ENCODE measurements at places on chromosomes 2 and 18.

DNA sequence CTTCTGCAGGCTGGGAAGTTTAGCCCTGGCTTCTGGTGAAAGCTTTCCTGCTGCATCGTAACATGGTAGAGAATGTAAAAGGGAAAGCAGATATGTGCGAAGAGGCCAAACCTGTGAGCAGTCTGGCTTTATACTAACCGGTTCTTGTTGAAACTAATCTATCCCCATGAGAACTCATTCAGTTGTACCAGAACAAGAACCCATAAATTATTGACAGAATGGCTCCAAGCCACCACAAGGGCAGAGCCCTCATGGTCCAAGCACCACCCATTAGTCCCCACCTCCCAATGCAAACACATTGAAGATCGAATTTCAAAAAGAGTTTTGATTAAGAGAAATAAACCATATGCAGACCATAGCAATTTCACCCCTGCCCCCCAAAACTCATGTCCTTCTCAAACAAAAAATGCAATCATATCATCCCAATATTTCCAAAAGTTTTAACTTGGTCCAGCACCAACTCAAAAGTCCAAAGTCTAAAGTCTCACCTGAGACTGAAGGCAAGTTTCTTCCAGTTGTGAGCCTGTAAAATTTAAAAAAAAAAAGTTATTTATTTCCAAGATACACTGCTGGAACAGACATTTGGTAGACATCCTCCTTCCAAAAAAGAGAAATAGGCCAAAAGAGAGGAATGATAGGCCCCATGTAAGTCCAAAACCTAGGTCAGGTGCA, 318.9 kb downstream of the CNTNAP5 start:
- no peak for DNase-seq

GRCh38 chr18:75714766-75715165, 287.3 kb upstream of the SMIM21 start:
- DNase-seq, result no peak

- no peak for DNase-seq
These were observed 27.3 kb downstream of the MOB4 start for GRCh38 chr2:197543206-197543605.

DNA sequence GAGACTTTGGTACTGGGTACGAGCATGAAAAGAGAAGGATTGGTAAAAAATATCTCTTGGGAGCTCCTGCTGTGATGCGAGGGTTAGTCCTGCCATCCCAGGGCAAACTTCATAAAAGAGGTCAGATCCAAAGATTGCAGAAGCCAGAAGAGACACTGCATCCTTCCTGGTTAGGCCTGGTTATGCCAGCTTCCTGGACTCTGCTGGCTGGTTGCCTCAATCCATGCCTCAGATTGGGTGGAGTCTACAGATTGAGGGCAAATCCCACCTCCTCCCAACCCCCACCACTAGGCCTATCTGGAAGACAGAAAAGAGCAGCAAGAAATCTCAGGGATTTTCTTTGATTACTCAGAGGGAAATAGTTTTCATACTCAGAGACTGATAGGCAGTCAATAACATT, 5.3 kb upstream of the ACADL start:
- no peak for DNase-seq

GRCh38 chr18:78549971-78550370, 429.6 kb upstream of the SALL3 start:
- DNase-seq, result no peak

GRCh38 chr2:23487735-23488492, 102.9 kb downstream of the KLHL29 start:
- DNase-seq, result no peak

GRCh38 chr2:1550658-1551316, 137.5 kb downstream of the TPO start:
- DNase-seq, result peak; percentile 48

DNA sequence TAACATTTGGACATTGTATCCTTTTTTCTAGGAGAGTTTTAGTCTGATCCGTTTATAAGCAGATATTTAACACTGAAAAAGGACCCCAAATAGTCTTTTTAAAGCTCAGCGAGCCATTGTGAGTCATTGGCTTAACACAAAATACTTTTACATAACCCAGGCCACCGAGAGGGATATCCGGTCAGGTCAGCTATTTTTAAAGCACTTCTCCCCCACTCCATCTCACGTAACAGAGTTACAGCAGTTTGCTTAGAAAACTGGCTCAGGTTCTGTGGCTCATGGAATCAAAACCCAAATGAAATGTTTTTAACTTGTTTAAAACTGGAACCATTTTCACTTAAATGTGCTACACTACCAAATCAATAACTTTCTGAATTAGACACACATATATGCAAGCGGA, 23.9 kb downstream of the COL4A3 start:
- DNase-seq, result no peak

DNA sequence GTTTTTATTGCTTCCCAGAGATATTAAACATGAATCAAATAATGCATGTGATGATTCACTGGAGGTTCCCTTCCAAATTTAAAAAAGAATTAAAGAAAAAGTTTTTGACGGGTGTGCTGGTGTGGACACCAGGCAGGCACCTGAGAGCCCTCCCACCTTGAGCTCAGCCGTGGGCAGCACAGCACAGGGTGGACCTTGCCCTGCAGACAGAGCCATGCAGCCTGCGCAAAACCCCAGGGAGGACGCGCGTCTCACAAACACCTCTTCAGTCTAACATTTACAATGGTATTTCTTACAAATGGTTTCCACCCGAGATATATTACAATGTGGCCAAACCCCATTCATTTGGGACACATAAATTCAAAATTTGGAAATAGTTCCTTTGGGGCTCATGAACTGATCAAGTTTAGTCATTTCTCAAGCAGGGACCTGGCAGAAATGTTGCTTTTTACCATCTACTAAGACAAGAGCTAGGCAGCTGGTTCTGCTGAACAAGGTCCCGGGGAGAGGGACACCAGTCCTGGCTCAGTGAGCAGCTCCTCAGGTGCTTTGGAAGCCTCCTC, 45.4 kb downstream of the ODC1 start:
- no peak for DNase-seq

DNA sequence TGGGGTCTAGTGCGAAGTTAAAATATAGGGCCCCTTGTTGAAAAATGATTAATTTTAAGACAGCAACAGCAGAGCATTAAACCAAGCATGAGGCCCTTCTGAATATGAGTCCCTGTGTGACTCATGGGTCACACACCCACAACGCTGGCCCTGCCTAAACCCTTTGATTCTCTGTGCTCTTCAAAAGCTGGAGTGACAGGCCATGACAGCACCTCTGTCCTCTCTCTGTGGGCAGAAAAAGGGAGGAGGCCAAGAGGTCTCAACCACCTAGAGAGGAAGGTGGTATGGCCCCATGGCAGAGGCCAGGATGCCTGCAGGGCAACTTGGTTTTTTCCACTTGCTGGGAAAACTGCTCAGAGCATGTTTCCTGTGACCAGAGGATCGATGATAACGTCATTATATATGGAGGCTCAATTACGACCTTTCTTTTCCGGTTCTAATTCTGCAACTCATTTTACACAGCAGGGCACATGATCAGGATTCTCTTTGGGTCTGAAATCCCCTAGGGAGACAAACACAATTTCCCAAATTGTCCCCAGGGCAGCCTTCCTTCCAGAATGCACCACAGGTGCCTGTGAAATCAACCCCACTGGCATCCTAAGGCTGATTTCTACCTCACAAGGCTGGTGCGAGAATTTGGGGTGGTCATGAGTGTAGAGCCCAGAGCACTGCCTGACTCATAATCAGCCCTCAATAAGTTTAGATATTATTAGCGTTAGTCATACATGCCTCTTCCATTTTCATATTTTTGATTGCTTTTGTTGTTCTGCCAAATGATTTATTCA, 102.0 kb upstream of the PPP1CB start:
- no peak for DNase-seq

GRCh38 chr2:88212251-88212790, 42.2 kb downstream of the THNSL2 start:
- no peak for DNase-seq

DNA sequence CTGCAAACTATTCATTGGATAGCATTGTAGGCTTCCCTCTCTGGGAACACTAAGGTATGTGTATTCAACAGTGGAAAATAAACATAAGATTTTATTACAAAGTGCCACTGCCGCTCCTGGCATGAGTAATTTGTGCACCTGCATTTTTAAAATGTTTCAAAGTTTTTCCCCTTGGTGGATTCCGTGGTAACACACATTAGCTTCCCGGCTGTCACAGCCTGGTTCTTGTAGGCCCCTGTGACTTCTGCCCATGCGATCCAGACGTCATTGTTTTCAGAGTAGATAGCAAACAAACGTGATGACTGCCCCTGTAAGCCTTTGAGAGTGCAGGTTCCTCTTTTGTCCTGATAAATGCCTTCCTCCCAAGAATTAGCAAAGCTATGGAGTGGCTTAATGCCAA, 421.0 kb downstream of the ZNF521 start:
- no peak for DNase-seq

DNA sequence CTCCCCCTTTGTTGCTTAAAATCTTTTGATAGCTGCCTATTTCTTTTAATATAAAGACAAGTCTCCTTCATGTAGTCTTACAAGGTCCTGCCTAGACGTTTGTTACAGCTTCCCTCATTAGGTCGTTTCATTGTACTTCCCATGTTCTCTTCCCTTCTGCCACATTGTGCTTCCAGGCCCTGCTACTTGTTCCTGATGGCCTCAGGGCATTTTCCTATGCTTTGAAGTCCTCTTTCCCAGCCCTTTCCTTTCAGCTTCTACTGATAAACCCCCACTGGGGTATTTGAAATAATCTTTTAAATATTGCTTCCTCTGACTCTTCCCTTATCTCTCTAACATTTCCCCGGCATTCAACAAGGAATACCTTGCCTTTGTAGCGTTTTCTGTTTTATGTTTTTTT, 67.4 kb downstream of the UBE2E3 start:
- no peak for DNase-seq

GRCh38 chr18:37019157-37019827, 190.4 kb downstream of the KIAA1328 start:
- DNase-seq, result no peak

DNA sequence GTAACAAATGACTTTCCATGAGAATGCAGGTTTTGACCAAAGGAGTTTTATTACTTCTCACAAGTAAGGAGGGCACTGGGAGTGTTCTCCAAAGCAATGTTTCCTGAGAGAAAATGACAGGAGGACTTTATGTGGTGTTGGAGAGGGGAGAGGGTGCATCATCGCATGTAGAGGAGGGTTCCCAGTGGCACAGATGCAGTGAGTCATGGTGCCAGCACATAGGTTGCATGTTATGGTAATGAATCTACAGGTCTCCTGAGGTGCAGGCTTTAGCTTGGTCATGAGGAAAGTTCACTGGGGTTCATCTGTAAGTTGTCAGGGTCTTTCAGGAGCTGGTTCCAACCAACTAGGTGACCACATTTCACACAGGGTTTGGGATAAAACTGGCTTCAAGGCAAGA, 30.4 kb downstream of the NAT8 start:
- no peak for DNase-seq

DNA sequence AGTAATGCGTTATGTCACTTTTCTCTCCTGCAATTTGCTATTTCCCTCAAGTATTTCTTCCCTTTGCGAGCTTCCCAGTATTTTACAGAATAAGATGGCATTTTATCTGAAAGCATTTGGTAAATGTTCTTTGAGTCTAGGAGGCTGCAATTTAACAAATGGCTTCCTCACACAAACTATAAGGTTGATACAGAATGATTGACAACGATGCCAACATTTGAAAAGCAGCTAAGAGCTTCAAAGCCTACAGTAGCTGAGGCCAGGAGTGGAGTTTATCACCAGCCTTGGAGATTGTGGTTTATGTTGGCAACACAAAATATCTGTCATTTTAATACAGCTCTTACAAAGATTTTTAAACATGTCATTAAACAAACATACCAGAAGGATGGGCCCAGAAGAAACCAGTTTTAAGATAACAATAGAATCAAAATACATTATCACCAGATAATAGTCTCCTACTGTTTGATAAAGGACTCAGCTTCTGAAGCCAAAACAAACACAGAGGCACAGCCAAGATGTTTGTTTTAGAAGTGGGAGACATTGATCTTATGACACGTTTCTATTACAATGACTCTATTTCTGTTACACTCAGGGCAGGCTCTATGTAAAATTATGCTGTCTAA, 711.4 kb upstream of the ACVR2A start:
- DNase-seq, result no peak

GRCh38 chr2:60899892-60900249, 18.5 kb downstream of the REL start:
- no peak for DNase-seq

GRCh38 chr2:234435836-234436481, 60.9 kb downstream of the ARL4C start:
- DNase-seq, result no peak

GRCh38 chr18:73688851-73689711, 458.6 kb downstream of the FBXO15 start:
- no peak for DNase-seq

GRCh38 chr2:153213022-153213421, 265.5 kb downstream of the RPRM start:
- DNase-seq, result no peak

- peak; percentile 54 for DNase-seq
These were observed 111.3 kb downstream of the HDAC4 start for GRCh38 chr2:239289545-239289944.

DNA sequence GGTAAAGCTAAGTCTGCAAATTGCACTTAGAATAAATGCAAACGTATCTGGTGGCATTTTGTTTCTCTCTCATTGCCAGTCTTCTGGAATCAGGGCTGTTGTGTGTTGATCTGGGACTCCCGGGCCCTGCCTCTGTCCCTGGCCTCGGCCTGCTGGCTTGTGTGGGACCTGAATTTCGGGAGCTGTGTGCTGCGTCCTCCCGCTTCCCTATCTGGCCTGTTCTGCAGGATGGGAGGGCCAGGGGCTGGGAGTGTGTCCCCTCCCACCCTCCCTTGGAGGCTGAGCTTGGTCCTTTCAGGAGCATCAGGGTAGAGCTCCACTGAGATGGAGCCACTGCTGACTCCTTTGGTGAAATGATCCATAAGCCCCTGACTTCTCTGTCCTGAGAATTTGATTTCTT, 118.5 kb downstream of the ACKR3 start:
- DNase-seq, result no peak

DNA sequence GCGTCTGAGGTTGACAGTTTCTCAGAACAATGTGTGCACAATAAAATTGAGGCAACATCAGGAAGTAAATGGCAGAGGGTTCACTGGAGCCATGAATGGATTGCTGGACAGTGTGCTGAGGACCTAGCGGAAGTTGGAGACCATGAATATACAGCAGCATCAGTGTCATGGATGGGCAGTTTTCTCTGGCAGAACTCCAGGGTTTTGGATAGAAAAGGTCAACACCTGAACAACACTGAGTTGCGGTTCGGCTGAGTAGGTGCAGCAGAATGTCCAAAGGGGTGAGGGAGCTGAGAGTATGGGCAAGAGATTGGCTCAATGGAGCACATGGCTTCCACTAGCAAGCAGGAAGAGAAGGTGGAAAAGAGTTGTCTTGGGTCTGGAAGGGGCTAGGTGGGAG, 73.7 kb downstream of the DNER start:
- no peak for DNase-seq

DNA sequence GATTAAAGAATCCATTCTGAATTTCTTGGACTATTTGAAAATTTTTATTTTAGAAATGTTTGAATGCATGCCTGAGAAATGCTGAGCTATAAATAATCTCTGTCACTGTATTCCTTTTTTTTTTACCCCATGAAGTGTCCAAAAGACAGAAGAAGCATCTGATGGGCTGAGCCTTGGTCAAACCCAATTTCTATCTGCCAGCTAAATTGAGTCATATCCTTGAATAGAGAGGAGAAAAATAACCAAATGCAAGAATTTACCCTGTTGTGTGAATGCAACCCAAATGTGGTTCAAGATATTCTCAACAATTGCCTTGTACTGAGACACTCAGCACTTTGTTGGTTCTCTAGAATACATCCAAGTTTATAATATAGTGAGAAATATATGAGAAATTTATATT, 223.5 kb downstream of the UBE2E3 start:
- DNase-seq, result no peak
